NCI-H345 (cell line): ENCODE measurements at places on chromosomes 7 and 10.

- DNase-seq: no peak
These were observed 57.2 kb downstream of the SLC16A12 start for GRCh38 chr10:89478085-89478738.

- DNase-seq: no peak
These were observed 33.2 kb downstream of the PITRM1 start for GRCh38 chr10:3139216-3139910.

DNA sequence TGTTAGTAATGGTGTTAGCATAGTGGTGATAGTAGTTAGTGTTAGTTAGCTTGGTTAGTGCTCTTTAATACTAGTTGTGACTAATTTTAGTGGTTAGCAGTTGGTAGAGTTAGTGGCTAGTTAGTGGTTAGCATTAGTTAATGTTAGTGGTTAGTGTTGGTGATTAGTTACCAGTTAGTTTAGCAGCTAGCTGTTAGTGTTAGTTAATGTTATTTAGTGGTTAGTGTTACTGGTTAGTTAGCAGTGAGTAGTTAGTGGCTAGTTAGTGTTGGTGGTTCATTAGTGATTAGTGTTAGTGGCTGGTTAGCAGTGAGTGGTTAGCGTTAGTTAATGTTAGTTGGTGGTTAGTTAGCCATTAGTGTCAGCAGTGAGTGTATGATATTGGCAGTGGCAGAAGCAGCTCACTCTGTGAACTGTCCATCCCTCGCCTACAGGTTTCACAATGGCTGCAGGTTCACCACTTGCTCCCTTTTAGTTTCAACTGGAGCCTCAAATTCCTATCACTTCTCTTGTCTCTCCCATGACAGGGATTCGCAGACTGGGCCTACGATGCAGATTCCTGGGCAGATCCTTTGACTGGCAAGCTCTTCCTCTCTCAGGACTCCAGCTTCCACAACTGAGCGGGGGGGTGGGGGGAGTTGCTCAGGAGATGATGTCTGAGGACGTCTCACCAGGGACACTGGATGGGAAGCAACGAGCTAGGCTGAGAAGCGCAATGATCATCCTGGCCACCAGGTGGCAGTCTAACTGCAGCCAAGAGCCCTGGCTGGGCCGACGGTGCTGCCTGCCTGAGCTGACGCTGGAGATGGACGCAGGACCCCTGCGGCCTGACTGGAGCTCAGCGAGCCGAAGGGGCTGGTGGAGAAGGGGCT lies 19.5 kb downstream of the GHRHR start:
- peak; percentile 87 for DNase-seq

DNA sequence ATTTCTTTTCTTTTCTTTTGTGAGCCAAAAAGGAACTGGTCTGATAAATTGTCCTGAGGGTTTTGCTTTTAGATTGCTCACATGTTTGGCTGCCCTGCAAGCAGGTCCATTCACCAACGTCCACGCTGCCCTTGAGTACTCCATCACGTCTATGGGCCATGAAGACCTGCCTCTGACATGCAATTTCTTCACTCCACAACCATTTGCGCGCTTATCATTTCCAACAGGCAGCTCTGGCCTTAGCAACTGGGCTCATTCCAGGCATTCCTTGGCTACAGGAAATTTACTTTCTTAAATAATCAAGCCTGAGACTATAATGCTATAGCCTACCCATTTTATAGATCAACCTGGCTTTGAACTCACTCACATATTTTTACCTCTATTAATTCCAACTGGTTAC lies 408.3 kb upstream of the C7orf33 start:
- DNase-seq: no peak

DNA sequence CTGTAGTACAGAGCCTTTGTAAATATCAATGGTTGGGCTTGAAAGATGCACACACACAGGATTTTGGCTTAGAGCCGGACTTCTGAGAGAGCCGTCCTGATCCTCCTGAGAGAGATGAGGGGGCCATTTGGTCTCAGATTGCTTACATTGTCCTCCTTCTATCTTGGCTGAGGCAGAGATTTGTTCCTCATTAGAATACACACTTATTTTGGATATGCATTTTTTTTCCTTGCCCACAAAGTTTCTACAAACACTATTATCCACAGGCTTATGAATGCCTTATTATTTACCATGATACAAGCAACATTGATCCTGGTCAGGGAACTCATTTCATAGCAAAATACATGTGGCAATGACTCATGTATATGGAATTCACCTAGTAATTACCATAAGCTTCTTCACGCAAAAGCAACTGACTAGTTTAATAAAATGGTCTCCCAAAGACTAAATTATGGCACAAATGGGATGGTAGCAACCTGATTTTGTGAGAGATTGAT lies 175.3 kb downstream of the MDFIC start:
- no peak for DNase-seq

DNA sequence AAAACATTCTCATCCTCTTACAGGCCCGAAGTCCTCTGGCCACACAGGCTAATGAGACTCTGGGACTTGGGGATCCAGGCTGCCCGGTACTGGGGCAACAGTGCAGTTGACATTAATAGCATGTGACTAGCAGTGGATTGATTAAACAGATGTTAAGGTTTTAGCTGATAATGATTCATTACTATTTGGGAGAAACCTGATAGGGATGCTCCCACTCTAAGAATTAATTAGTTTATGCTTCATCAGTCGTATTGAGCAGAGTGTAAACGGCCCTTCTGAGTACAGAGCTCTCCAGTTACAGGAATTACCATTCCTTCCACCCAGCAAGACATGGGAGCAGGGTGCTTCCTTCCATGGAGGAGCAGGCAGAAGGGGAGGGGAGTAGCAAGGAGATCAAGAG lies 82.7 kb downstream of the RPS24 start:
- no peak for DNase-seq
